Left renal cortex interstitium (tissue), 4 donors: ENCODE measurements at places on chromosomes 13 and 19.

DNA sequence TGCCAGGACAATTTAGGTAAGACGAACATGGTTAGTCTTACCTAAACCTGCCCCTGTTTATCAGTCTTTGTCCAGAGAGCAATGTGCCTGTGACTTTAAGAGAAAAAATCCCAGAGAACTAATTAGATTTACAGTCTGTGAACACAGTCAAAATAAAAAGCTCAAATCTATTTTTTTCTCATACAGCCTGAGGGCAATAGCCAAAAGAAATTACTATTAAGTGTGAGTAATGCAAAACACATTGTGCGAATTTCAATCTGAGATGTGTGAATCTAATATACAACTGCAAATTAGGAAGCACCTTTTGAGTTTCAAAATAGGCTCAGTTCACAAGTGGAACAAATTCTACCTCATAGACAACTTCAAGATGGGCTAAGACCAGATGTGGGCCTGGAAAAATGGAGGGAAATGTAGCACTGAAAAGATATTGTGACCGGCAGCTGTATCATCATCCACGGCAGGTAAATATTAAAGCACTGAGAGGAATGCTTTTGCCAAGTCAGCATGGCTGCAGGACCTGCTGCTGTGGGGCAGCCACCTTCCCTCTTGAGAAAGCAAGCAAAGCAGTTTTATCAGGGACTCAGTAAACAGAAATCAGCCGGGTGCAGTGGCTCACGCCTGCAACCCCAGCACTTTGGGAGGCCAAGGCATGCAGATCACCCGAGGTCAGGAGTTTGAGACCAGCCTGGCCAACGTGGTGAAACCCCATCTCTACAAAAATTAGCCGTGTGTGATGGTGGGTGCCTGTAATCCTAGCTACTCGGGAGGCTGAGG is 114.8 kb downstream of the KATNAL1 start:
- no peak for DNase-seq

- DNase-seq, result peak; percentile 69
These were observed at the start of gene GTF3A for GRCh38 chr13:27424246-27425157. Gene GTF3A, plus strand, starts transcription at chr13:27424619.

DNA sequence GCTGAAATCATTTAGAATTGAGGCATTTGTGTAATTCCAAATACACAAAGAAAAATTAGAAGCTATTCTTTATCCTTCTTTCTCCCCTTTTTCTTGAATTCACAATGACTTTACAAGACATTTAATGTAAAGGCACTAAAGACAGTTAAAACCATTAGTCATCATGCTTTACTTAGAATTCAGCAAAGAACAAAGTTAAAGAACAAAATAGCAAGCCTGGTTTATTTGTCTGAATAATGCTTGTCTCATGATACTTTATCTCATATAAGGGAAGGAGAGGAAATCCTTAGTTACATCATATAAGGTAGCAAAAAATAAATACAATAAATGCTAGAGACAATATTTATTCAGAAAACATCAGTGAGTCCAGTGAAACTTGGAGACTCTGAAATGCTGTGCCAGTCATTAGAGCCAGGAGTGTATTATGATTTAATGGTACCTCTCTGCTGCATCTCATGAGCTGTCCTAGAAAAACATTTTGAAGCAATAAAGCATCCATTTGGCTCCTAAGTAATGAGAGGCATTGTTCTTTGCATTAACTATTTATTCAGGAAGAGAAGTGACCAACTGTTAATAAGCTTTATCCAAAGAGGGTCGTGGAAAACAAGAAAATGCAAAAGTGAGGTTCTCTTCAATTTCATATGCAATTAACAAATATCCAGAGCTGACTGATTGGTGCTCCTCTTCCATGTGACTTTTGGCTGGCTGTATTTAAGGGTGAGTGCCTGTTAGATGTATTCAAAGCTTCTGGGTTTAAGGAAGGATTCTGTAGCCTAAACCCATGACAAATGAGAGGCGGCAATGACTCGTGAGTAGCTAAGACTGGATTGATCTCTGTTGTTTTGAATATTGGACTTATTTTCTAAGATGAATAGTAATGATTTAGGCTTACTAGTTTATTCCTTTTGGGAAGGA is 105.0 kb downstream of the DGKH start:
- DNase-seq, result no peak

DNA sequence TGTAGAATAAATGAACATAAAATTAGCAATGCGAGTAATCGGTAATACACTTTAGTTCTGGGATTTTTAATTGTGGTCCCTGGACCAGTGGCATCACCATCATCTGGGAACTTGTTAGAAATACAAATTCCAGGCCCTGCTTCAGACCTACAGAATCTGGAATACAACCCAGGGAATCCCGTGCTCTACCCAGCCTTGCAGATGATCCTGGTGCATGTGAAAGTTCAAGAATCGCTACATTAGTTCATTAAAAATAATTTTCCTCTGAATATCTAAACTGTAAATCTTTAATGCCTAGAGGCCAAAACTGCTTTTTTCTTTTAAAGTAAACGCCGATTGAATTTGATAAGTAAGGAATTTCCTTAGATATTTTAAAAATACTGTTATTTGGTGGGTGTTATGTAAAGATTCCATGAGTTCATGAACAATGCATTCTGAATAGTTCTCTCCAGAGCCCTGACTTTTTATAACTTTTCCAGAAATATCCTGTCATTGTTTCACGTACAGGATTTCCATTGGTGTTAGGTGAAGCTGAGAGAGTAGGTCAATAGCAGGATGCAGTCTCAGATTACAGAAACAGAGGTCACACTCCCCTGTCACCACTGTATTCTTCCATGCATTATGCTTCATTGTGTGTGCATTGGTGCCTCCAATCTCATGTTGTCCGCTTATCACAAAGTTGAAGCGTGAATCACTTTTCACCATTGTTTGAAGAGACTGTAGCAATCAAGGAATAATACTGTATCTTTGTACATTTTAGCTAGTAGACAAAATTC is 596.5 kb upstream of the KLF12 start:
- no peak for DNase-seq

- no peak for DNase-seq
These were observed 2.3 kb downstream of the DHRS12 start for GRCh38 chr13:51801631-51802099.

- no peak for DNase-seq
These were observed 895.6 kb upstream of the SLC10A2 start for GRCh38 chr13:103961784-103962183.

- DNase-seq, result no peak
These were observed 19.9 kb upstream of the ZNF681 start for GRCh38 chr19:23778566-23778965.

- no peak for DNase-seq
These were observed 159.3 kb downstream of the ITGBL1 start for GRCh38 chr13:101611491-101612475.

DNA sequence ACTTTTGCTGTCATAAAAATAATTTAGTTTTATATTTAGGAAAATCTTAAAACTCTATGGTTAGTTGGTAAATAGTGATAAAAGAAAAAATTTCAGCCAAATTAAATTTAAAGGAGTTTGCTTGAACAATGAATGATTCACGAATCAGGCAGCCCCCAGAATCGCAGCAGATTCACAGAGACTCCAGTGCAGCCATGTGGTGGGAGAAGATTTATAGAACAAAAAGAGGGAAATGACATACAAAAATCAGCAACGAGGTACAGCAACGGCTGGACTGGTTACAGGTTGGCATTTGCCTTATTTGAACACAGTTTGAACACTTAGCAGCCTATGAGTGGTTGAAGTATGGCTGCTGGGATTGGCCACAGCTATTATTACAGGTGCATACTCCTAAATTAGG is 96.4 kb upstream of the MYCBP2 start:
- no peak for DNase-seq

GRCh38 chr19:6058518-6059201 is 51.6 kb downstream of the RFX2 start:
- DNase-seq, result no peak

DNA sequence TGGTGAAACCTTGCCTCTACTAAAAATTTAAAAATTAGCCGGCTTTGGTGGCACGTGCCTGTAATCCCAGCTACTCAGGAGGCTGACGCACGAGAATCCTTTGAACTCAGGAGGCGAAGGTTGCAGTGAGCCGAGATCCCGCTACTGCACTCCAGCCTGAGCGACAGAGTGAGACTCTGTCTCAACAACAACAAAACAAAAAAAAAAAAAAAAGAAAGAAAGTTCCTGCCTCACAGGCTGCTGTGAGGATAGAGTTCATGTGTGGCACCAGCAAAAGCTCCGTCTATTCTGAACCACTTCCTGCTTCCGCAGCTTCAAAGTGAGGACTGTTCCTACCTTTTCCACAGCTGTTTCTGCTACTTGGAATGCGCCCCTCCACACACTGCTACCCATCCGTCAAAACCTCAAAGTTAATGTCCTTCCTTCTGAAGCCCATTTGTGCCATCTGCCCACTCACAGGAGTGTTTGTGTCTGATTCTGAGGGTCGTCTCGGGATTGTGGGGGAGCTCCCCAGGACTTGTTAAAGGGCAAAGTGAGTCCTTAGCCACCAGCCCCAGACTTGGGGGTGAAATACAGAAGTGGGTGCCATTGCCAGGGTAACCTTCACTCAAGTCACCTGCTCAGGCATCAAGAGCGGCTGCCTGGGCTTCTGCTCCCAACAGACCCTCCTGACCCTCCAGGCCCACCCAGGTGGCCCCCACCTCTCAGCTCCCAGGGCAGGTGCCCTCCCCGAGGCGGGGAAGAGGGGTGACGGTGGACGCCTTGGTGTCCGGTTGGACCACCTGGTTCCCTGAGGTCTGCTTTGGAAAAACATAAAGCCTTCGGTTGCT is 2.9 kb downstream of the MFSD12 start:
- DNase-seq, result no peak

DNA sequence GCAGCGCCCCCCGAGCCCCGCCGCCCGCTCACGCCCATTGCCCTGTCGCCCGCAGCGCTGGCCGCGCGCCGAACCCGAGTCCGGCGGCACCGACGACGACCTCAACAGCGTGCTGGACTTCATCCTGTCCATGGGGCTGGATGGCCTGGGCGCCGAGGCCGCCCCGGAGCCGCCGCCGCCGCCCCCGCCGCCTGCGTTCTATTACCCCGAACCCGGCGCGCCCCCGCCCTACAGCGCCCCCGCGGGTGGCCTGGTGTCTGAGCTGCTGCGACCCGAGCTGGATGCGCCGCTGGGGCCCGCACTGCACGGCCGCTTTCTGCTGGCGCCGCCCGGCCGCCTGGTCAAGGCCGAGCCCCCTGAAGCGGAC is 518 bp downstream of the KLF2 start:
- no peak for DNase-seq

DNA sequence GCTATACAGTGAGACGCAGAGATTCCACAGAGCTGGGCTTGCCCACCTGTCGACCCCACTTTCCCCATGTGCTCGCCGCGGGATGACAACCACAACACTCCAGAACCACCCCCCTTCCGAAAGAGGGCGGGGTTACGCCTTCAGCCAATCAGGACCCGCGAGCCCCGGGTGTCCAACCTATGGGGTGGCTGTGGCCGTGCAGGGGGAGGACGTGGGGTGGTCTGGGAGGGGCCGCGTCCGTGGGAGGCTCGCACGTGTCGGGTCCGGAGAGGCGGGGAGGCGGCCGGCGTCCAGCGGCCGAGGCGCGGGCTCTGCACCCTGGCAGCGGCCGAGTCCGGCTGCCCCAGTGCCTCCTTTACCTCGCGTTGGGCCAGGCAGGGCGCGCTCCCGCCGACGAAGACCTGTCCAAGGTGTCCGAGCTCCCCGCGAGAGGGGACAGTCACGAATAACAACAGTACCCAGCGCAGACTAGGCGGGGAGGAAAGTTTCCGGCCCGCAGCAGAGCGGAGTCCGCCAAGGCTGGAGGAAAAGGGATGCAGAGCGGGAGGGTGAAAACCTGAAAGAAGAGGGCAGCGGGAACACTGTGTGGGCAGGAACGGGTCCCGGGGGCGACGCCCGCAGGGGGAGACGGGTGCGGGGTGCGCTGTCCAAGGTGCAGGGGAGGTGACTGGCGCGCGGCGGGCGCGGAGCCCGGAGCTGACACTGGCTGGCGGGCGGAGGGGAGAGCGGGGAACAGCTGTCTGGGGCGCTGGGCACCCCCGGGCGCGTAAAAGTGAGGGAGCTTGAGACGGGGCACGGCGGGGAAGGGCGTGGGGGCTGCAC is 911 bp downstream of the ENOX1 start:
- peak; percentile 67 for DNase-seq

DNA sequence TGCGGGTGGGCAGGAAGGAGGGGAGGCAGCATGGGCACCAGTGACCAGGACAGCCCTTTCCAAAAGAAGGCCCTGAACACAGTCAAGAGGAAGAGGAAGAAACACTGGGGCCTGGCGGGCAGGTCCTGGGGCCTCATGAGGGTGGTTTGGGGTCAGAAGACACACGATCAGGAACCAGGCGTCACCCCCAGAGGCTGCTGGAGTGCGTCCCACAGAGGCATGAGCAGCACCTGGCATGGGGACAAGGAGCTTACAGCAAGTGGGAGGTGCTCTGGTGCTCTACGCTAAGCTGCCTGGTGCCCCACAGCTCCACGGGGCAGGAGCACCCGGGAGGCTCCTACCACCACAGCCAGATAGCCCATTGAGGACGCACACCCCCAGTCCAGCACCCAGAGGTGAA is 20.0 kb downstream of the ELL start:
- no peak for DNase-seq

GRCh38 chr13:49690133-49690994 is 922 bp downstream of the EBPL start:
- DNase-seq, result peak; percentile 30

GRCh38 chr19:1261798-1262622 is 7.1 kb upstream of the CIRBP start:
- DNase-seq, result no peak

DNA sequence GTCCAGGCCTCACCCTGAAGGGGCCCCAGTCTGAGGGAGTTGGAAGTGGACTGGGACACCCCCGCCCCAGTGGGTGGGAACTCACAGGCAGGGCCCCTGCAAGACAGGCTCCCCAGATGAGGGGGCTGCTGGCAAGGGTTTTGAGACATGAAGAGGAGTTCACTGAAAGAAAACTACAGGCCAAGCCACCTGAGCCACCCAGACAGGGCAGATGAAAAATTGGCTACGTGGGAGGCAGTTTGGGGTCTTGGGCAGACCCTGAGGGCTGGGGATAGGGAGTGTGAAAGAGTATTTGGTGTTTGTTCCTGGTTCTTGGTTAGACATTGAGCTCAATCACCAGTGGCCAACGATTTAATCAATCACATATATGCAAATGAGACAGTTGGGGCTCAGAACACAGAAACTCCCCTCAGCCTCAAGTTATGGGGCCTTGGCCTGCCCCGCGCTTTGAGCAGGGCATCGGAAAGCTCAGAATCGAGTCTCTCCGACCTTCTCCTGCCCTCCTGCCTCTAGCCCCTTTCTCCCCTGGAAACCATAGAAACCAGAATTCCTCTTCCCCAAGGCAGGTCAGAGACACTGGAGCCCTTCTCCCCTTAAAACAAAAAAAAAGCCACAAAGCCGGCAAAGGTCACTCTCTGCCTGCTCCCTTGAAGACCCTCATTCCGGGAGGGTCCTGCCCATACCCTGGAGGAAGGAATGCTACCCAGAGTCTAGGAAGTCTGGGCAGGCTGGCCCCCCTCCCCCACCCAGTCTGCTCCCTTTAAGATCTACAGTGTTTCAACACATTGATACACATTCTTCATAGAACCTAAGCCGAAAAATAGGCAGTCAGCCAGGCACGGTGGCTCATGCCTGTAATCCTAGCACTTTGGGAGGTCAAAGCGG is 1.3 kb upstream of the ISYNA1 start:
- no peak for DNase-seq

- DNase-seq, result peak; percentile 70
These were observed at the start of gene ICAM4 for GRCh38 chr19:10286803-10287737. Gene ICAM4, plus strand, starts transcription at chr19:10286955. Its CDS starts 58 bp downstream, at chr19:10287013.

- no peak for DNase-seq
These were observed 706 bp downstream of the P2RY11 start for GRCh38 chr19:10112037-10112761.

GRCh38 chr13:81577601-81578195 is 1236.8 kb upstream of the SPRY2 start:
- peak; percentile 10 for DNase-seq

- no peak for DNase-seq
These were observed 34.5 kb downstream of the MYO9B start for GRCh38 chr19:17109962-17110598.

- no peak for DNase-seq
These were observed 73.1 kb upstream of the MTIF3 start for GRCh38 chr13:27523346-27524073.
